ENCODE measurements at places on chromosomes 11 and 22.

- DNase-seq = no peak
Measured at GRCh38 chr11:57087991-57088390, 93.8 kb upstream of the LRRC55 start.

DNA sequence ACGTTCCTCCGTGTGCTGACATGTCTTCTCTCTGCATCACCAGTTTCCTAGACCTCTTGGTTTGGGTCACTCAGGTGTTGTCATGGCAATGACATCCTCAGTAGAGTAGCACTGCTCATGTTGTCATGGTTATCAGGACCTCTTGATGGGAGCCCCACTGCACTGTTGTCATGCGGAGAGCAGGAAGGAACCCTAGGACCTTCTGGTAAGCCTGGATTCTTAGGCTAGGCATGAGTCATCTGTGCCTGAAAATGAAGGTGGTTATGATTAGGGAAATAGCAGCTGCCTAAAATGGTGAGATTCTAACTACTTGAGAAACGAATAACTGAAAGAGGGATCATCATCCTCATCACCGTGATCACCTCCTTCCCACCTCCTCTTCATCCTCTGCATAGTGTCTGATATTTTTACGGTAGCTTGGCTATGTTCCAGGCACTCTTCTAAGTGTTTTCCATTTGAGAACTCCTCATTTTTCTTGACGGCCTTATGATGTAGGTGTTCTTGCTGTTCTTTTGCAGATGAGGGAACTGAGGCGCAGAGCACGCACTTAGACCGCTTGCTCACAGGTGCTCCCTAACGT is 858.4 kb downstream of the NTM start:
- DNase-seq = no peak

GRCh38 chr22:49186762-49187161 is 640.9 kb downstream of the BRD1 start:
- DNase-seq = no peak

DNA sequence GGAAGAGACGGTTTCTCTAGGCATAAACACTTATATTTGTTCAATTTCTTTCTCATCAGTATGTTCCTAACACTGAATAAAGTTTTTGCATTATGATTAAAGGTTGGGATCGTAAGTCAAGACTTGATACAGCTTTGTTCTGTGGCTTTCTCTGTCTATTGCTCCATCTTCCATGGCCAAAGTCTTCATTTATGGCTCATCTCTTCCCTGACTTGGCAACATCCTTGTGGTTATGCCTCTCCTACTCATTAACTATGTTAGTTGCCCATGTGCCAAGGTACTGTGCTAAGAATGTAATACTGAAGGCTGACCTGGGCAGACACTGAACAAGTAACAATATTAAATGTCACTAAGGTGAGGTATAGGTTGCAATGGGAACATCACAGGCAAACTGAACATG is 1.6 kb upstream of the ACCSL start:
- no peak for DNase-seq

DNA sequence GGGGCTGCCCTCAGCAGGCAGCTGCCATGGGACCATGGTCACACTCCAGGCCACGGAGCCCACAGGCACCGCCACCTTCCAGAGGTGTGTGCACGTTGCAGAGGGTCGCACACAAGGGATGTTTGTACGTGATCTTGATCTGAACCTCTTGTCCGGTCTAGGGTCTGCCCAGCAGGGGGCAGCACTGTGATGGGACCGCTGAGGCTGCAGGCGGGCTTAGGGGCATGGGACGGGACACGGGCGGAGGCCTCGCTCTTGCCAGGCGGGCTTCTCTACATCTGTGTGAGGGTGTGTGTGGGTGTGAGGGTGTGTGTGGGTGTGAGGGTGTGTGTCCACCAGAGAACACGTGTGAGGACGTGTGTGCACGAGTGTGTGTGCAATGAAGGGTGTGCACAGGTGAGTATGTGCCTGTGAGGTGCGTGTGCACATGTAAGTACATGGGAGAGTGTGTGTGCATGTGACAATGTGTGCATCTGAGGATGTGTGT is 52.4 kb downstream of the CACNA1I start:
- no peak for DNase-seq

DNA sequence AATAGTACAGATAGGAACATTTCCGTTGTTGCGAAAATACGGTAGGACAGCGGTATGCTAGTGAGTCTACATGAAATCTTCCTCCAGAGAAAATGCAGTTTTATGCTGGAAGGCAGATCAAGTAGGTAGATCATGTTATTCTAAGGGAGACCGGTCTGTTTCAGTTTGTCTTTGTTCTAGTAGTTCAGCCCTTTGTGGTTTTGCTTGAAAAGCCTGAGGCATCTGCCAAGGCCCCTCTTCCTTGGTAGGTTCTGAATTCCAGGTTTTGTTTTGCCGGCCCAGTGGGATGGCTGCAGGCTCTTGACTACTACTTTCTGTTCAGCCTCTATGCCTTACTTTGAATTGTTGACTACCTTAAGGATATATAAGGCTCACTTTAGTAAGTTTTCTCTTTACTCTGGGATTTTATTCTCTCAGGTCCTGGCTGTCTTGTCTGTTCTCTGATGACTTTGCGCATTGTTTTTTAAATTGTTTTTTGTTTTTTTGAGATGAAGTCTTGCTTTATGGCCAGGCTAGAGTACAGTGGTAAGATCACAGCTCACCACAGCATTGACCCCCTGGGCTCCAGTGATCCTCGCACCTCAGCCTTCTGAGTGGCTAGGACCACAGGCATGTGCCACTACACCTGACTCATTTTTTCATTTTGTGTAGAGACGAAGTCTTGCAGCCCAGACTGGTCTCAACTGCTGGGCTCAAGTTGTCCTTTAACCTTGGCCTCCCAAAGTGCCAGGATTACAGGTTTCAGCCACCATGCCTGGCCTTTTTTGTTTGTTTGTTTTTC is 53.7 kb downstream of the HIPK3 start:
- no peak for DNase-seq

GRCh38 chr11:12329169-12329568 is 48.2 kb upstream of the PARVA start:
- DNase-seq = no peak

DNA sequence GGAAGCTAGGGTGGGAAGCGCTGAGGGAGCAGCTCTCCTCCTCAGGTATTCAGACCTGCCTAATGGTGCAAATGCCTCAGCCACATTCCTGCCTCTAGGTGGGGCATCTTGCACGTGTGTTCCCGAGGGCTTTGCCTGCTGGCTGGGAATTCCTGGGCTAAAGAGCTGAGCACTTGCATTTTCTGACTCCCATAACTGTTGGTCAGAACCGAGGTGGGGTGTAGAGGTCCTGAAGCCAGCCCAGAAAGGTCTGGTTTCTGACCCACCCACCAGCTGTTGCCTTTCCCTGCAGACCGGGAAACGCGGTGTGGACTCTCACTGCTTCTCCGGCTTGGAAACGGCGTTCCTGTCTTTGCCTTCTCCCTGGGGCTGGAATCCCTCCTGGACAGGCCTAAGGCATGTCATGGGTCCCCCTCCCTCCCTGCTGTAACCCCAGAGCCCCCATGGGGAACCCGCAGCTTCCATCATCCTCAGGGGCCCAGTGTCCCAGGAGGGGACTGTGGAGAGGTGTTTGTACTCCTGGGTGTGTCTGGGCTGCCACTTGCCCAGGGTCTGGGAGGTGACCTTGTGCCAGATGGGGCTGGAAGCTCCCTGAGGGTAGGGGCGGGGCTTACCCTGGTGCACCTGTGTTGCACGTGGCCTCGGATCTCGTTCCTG is 24.0 kb upstream of the SMIM38 start:
- DNase-seq = no peak

DNA sequence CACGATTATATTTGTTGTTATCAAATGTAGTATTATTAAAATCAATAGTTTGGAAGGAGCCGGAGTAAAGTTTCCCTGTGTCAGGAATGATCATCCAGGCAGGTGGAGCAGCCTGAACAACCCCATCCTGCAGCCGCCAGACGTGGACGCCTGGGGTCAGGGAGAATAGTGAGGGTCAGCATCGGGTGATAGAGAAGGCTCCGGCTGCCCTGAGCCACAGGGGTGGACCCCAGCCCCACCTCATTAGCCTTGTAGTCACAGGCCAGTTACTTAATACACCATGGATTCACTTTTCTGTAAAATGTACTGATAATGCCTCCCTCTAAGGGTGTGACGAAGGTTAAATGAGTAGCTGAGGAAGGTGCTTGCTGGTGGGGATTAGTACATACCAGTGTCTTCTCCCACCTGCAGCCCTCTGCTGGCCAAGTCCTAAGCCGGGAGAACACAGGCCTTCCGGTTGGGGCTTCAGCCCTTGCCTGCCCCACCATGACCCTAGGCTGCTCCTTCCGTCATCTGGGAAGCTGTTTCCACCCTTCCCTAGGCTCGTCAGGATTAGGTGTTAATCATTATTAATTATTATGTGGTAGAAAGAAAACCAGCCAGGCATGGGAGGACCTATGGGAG is 14.9 kb downstream of the TMEM121B start:
- no peak for DNase-seq

- DNase-seq = no peak
Measured at GRCh38 chr11:34165786-34166555, 60.5 kb downstream of the NAT10 start.

DNA sequence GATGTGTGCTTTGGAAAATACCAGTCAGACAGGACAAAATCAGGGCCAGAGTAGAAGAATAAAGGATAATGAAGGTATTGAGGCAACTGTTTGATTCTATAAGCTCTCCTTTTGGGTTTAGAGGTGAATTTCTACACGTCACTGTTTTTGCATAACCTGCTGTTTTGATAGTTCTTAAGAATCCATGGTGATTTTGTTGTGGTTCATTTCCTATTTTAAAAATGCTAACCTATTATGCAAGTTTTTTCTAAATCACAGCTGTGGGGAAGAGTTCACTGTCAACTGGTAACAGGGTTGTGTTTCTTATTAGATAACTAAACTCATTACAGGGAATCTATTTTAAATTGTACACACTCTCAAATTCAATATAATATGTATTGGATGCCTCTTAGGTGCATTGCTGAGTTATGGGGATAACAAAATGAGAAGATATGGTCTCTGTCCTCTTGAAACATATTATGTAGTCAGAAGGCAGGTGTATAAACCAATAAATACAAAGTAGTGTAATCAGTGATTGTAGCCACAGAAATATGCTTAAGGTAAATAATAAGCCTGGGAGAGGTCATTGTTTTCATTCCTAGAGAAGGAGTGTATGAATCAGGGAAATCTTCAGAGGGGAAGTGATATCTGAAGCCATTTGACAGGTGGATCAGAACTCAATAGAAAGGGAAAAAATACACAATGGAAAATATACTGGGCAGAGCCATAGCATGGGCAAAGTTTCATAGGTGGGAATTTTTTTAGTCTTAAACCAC is 192.5 kb downstream of the FAT3 start:
- no peak for DNase-seq

GRCh38 chr22:17910561-17911311 is 113.6 kb downstream of the MICAL3 start:
- DNase-seq = no peak

GRCh38 chr11:78023426-78023825 is 350 bp upstream of the KCTD14 start:
- no peak for DNase-seq

DNA sequence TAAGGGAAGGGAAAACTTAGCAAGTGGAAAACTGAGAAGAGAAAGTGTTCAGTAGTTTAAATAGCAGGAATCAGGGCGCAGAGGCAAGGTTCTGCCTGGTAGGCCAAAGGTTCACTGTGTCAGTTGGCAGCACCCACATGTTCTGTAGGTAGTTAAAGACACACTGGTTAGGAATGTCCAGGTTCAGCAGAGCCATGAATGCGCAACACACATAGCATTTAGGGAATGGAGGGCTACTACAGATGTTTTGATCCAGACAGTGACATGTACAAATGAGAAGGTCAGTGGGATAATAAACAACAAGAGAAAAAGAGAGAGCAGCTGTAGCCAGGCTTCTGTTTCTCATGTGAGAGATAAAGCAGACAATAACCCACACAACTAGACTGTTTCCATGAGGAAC is 56.2 kb upstream of the ARHGAP42 start:
- DNase-seq = no peak

GRCh38 chr11:47837929-47838328 is 10.2 kb downstream of the NUP160 start:
- no peak for DNase-seq

- DNase-seq = no peak
Measured at GRCh38 chr22:24142831-24143230, 38.5 kb upstream of the SUSD2 start.

DNA sequence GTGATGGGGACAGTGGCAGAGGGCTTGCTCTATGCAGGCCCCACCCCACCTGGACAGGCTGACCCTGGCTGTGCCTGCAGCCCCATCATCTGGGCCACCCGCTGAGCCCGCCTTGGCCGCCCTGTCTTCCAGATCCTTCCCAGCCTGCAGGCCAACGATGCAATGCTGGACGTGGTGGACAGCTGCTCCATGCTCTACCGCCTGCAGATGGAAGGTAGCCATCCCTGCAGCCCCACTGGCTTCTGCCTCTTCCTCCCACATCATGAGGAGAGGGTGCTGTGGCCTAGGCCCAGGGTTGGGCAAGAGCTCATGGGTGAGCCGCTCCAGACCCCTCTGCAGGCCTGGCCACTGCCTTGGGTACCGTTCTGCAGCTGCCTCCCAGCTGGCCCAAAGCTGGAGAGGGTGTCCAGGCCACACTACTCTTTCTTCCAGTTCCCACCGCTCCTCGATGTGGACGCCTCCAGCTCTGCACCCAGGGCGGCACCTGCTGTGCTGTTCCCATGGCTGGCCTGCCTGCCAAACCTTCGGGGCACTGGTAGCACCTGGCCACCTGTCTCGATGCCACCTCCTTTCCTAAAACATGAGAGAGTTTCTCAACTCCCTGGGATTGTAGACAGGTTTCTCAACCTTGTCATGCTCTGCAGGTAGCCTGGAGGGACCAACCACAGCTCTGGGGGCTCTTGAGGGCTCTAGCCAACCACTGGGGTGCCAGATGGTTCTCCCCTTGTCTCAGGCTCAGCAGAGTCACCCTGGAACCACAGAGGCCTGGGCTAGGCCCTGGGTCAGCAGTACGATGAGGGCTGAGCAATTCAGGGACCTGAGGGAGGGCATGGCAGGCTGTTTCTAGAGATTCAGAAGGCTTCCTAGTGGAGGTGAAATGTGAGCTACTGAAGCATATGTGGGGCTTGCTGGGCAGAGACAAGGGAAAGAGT is 9.5 kb upstream of the GTSE1 start:
- no peak for DNase-seq

DNA sequence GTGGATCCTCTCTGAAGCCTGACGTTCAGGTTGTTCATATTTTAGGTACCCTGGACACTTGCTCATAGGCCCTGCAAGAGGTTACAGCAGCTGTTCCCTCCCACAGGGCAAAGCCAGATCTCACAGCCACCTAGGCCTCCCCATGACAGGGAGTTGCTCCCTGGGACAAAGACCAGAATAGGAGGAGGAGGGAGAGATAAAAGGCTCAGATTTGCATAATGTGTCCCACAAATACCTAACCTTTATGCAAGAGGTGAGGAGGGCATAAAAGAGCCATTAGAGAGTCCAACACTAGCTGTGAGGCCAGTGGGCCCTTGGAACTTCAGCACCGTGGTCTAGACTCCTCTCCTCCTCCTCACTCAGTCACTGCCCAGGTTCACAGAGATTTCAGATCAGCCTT is 33.8 kb downstream of the ZNF280B start:
- no peak for DNase-seq

GRCh38 chr11:44269369-44270351 is 40.3 kb downstream of the ALX4 start:
- no peak for DNase-seq

Data from DMS153 (cell line).